Jurkat, Clone E6-1 (cell line): ENCODE measurements at places on chromosomes 6 and 20.
A peak's percentile ranks its signal among the peaks of the same experiment; 100 is the strongest.

DNA sequence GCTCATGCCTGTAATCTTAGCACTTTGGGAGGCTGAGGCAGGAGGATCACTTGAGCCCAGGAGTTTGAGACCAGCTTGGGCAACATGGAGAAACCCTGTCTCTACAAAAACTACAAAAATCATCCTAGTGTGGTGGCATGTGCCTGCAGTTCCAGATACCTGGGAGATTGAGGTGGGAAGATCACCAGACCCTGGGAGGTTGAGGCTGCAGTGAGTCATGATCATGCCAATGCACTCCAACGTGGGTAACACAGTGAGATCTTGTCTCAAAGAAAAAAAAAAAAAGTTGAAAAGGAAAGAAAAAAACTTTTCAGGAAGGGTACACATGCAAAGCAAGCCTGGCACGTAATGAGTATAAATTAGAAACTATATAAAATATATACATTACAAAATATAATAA, 65.8 kb upstream of the FBXO30 start:
- no peak for DNase-seq

DNA sequence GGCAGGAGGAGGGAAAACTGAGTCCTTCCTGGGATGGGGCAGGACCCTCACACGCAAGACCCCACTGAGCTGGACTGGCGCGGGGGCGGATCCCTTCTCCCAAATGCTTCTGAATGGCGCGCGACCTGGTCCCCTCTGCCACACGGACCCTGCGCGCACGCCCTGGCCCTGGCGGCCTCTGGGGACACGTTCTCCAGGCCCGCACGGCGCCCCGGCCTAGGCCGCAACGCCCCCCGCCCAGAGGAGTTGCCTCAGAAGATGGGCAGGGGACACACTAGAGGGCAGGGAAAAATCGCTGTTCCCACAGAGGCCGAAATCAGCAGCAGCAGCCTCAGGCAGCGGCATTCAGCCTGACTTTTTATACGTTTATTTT, 45.2 kb upstream of the OSTM1 start:
- DNase-seq, result no peak

DNA sequence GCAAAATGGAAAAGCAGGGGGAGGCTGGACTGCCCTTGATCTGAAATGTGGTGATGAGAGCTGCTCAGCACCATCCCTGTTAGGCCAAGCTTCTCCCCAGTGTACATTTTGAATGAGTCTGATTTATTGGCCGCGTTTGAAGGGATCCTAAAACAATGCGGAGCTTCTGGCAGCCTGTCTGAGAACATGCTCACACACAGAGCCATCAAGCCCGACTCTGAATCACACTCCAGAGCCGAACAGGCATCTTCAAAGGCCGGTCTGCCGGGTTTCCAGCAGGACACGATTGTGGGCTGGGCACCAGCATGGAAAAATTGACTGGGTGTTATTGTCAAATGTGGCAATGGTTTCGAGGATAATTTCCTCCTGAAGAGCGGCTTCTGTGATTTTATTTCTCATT, 235.9 kb downstream of the TFAP2C start:
- no peak for DNase-seq

DNA sequence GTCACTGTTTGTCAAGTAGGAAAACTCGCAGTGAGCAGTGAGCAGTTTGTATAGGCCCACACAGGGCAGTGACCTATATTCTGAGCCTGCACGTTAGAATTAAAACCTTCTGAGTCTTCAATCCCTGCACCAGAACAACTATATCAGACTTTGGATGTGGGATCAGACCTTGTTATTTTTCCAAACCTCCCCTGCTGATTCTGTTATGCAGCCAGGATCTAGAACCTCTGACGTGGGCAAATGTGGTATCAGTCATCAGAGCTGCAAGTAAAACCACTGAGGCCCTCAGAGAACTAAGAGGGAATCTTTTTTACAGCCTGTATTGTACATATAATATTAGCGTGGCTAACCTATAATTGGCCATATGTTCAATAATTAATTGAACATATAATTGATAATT, 32.0 kb upstream of the AKAP7 start:
- DNase-seq, result no peak

GRCh38 chr6:16292942-16293341, 54.6 kb downstream of the GMPR start:
- no peak for DNase-seq

GRCh38 chr6:41936073-41936837, 5.4 kb downstream of the CCND3 start:
- peak; percentile 99 for DNase-seq

- DNase-seq, result no peak
Observed at GRCh38 chr6:36505744-36506534, 41.3 kb downstream of the STK38 start.

DNA sequence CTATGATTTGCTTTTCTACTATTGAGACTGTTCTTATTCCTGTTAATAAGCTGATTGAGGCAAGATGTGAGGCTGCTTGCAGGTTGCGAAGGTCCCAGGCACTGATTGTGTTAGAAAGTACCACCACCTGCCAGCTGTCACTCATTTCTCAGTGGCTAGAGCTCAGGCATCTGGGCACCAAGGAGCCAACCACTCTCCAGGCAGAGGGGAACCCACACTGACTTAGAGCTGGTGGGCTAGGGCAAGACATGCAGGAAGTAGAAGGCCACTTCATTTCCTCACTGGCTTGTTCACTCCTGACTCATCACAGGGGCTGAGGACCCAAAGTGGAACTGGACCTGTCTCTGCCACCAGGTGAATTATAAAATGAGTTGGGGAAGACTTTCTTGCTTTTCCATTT, 7.8 kb upstream of the DLL1 start:
- DNase-seq, result no peak

- no peak for DNase-seq
Observed at GRCh38 chr6:131688286-131688685, 12.9 kb downstream of the OR2A4 start.

DNA sequence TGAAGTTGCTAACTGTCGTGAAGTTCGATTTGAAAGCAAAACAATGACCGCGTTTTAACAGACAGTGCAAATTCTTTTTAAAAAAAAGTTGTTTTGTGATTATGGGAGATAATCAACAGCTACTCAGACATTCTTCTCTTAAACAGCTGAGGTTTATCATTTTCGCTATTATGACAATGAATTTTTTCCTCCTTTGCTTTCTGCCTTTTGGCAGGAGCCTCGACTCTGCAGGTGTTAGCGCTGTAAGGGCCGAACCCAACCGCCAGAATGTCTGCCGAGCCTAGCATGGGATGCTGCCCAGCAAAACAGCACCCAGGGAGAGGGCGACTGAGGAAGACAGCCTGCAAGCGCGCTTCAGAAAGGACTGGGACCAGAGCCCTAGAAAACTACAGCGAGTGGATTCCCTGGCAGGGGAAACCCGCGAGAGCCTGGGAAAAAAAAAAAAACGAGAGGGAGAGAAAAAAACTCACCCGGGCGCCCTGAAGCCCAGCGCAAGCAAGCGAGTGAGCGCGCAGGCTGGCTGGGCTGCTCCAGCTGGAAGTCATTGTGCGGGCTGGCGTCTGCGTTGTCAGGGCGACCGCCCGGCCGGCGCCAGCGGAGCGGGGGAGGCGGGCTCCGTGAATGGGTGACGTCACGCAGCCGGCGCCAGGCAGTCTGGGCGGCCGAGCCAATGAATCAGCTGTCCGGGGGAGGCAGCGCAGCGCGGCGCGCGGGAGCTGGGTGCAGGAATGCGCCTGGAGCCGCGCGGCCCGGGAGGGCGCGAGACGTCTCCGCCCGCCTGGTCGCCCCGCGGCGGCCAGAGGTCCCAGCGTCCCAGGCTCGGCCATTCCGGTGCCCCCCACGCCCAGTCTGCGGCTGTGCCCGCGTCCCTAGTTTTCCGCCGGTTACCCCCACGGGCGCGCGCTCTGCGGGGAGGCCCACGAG, 32.7 kb upstream of the ID4 start:
- DNase-seq, result peak; percentile 78

- no peak for DNase-seq
Observed at GRCh38 chr20:56420940-56421688, 9.1 kb downstream of the CASS4 start.

DNA sequence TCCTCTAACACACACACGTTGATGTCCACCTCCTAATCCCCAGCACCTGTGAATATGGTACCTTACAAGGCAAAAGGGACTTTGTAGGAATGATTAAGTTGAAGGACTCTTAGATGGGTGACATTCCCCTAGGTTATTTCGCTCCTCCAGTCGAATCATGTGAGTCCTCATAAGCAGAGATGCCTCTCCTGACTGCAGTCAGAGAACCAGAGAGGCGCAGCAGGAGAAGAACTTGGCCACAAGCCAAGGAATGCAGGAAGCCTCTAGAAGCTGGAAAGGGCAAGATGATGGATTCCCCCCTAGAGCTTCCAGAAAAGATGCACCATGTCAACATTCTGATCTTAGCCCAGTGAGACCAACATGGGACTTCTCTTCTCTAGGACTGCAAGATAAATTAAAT, 133.1 kb upstream of the PTPRT start:
- DNase-seq, result no peak

DNA sequence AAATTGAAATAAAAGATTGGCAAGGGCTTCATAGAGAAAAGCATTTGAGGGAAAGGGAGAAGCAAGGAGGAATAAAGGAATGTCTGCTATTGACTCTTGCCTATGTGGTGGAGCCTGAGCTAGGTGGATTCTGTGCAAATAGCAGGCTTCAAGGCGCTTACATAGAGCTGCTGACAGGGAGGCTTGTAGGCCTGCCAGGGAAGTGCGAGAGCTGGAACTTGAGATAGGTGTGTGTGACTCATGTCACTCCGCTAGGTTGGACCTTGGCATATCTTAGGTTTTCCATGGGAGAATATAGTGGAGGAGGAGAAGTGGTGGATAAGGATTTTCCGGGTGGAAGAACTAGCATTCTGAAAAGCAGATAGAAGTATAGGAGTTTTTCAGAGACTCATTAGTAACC, 14.0 kb downstream of the SNRNP48 start:
- no peak for DNase-seq

DNA sequence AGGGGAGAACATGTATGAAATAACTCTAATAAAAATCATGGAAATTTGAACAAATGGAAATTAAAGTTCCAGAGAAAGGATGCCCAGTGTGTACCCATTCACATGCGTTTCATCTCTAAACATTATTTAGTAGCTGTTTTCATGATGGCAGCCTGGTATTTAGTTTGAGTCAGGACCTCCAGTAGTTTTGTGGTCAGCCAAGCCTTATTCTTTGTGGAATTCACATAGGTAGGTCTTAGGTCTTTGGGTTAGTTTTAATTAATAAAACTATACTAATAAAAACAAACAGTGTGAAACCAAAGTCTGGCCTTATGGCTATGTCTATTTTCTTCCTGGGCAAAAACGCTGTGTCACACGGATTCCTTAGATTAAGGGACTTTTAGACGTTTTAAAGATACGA, 137.8 kb downstream of the FOXC1 start:
- no peak for DNase-seq

DNA sequence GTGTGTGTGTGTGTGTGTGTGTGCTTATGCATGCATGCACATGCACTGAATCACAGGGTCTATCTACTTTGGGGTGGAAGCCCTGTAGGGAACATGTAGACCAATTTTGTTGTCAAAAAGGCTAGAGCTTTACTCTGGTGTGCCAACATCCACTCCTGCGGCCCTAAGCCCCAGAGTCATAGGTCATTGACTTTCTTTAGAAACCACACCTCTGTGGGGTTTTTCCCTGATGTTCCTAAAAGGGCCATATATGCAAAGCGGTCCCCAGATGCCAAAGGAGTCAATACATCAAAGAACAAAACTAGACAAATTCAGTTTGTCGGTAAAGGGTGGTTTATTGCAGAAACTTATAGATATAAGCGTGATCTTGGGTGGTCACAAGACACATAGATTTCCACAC, 29.8 kb upstream of the SLC2A12 start:
- DNase-seq, result no peak
